ENCODE measurements at places on chromosomes 16 and 17. TPM values are rescaled to one million over a fixed set of nuclear protein-coding genes. Genes with fewer than 3 reads are reported as not detected.

FBXW10B gene
- 0.61 TPM for total RNA-seq

AIPL1 gene
- not detected for total RNA-seq

ATXN7L3 gene
- 38.0 TPM for total RNA-seq

EVPLL gene
- not detected for total RNA-seq

CEP295NL gene
- 2.9 TPM for total RNA-seq

TP53TG3B gene
- total RNA-seq, result not detected

ACAP1 gene
- 2.7 TPM for total RNA-seq

KRT20 gene
- 0.63 TPM for total RNA-seq

ADAM11 gene
- total RNA-seq, result 0.23 TPM

SMIM5 gene
- total RNA-seq, result 0.88 TPM

PPP1R27 gene
- not detected for total RNA-seq

LITAFD gene
- total RNA-seq, result not detected

LGALS9C gene
- total RNA-seq, result not detected

TNK1 gene
- total RNA-seq, result 4.9 TPM

CSF3 gene
- 0.20 TPM for total RNA-seq

CCDC144A gene
- 3.4 TPM for total RNA-seq

OTOP3 gene
- 0.35 TPM for total RNA-seq

ARHGDIG gene
- 24.4 TPM for total RNA-seq

TERF2IP gene
- total RNA-seq, result 22.0 TPM

TBC1D10B gene
- 15.2 TPM for total RNA-seq

LDHD gene
- total RNA-seq, result 8.7 TPM

CDH16 gene
- total RNA-seq, result not detected

CTRB2 gene
- total RNA-seq, result 40,336 TPM

MYH2 gene
- total RNA-seq, result not detected

SPATA32 gene
- not detected for total RNA-seq

NEUROD2 gene
- total RNA-seq, result not detected

ZPBP2 gene
- not detected for total RNA-seq

CYGB gene
- total RNA-seq, result 8.3 TPM

NPB gene
- not detected for total RNA-seq

KCNG4 gene
- total RNA-seq, result not detected

CLEC18B gene
- total RNA-seq, result 1.4 TPM

GLOD4 gene
- total RNA-seq, result 21.9 TPM

ZNF646 gene
- total RNA-seq, result 9.1 TPM

CES1 gene
- total RNA-seq, result 24.7 TPM

HID1 gene
- total RNA-seq, result 145 TPM

OTOP2 gene
- not detected for total RNA-seq

CRYM gene
- total RNA-seq, result not detected

TEX19 gene
- not detected for total RNA-seq

KRTAP3-3 gene
- not detected for total RNA-seq

PIPOX gene
- total RNA-seq, result 0.63 TPM

RBBP6 gene
- 19.1 TPM for total RNA-seq

MMP28 gene
- total RNA-seq, result 2.5 TPM

TPSG1 gene
- total RNA-seq, result not detected
